Posterior cingulate gyrus (tissue), 11 donors: ENCODE measurements at places on chromosomes 2 and 18.

GRCh38 chr2:28102455-28102874 is 211.9 kb downstream of the BABAM2 start:
- DNase-seq, result no peak

GRCh38 chr2:106168657-106169056 is 25.4 kb downstream of the UXS1 start:
- no peak for DNase-seq

GRCh38 chr2:241546771-241547498 is 11.6 kb upstream of the BOK start:
- no peak for DNase-seq

DNA sequence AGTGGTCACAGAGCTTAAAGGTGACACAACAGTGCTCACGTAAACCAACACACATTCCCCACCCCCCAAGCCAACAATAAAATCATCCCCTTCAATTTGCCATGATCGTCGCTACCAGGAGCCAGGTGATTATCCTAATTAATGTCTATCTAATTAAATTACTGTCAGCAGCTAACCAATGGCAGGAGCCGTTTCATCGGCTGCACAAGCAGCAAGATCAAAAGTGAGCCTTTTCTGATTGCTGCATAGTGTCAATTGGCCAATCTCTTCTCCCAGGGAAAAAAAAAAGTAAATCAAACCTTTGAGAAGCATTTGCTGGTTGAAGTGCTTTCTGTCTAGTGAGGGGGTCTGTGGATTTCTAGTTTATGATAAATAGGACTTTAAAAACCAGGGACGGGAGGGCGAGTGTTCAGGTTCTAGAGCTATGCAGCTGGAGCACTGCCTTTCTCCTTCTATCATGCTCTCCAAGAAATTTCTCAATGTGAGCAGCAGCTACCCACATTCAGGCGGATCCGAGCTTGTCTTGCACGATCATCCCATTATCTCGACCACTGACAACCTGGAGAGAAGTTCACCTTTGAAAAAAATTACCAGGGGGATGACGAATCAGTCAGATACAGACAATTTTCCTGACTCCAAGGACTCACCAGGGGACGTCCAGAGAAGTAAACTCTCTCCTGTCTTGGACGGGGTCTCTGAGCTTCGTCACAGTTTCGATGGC is at the start of gene TBR1:
Gene TBR1 (plus strand): TSS at position 311 of the 721 bp plus-strand sequence. CDS start 114 bp downstream, at position 425.
- DNase-seq, result no peak

DNA sequence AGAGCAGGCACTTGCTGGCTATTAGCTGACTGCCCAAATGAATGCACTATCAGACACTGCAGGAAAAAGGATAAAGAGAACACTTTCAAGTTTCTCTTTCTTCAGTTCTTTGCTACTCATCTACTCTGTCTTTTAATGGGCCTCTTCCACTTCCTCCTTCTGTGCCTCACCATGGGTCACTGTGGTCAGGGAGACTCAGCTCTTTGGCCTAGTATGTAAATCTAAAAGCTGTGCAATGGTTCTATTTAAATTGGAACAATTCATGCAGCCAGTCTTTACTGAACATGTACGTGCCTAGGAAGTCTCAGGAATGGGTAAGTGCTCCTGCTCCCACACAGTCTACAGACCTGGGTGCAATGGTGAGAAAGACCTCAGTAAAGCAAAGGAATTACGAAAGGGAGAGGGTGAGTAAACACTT is 79.1 kb upstream of the DNMT3A start:
- DNase-seq, result no peak

DNA sequence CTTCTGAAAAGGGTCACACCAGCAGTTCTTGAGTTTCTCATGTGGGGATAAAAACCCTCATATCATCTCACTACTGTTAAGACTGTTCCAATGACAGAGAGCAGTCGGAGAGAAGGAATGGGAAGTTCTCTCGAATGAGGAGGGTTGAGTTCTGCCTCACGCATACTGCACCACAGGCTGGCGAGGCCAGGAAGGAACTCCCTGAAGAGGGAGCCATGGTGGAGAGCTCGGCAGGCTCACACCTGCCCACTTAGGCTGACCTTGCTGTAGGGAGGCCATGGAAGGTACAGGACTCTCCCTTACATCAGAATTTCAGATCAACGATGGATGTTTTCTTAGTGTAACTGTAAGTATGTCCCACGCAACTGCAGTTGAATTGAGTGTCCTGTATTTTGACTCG is 64.6 kb downstream of the RALBP1 start:
- DNase-seq, result no peak

DNA sequence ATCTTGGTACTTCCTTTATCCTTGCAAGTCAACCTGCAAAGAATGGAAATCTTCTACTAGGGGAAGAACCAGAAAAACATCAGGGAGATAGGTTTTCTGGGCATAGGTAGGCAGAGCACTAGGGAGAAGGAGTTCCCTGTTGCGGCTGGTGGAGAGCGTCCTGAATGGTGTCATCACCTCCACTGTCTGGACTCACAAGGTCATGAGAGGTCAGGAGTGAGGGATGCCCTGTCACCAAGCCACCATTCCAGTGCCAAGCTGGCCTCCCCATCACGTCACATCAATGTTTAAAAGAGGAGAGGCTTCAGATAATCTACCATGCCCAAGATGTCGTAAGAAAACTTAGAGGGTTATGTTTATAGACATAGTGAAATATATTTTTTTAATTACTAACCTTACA is 72.1 kb downstream of the BCL2 start:
- no peak for DNase-seq

DNA sequence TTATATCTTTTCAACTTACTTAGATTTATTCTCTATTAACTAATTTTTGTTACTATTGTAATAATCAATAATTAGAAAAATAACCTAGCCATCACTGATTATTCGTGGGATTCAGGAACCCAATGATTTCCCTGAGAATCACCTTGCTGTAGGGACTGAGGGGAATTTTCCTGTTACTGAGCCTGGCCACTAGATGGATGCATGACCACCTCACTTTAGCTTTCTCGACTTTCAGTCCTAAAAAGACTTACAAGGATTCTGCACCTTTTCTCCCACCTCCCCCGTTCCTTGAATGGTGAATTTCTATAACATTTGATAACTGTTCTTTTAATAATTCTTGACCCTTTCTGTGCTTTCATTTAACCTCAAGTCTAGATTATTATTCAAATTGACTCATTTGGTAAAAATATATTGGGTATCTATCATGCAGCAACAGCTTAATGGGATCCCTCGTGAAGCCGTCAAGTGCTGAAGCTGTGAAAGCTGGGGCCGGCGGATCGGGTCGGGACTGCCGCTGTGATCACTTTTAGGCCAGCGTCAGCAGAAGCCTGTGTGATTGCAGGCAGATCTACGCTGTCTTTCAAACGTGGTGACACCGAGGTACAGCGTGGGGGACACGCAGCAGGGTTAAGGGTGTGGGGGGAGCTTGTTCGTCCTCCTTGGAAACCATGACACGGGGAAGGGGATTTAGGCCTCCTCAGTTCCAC is 38.8 kb upstream of the TMEM18 start:
- DNase-seq, result no peak

DNA sequence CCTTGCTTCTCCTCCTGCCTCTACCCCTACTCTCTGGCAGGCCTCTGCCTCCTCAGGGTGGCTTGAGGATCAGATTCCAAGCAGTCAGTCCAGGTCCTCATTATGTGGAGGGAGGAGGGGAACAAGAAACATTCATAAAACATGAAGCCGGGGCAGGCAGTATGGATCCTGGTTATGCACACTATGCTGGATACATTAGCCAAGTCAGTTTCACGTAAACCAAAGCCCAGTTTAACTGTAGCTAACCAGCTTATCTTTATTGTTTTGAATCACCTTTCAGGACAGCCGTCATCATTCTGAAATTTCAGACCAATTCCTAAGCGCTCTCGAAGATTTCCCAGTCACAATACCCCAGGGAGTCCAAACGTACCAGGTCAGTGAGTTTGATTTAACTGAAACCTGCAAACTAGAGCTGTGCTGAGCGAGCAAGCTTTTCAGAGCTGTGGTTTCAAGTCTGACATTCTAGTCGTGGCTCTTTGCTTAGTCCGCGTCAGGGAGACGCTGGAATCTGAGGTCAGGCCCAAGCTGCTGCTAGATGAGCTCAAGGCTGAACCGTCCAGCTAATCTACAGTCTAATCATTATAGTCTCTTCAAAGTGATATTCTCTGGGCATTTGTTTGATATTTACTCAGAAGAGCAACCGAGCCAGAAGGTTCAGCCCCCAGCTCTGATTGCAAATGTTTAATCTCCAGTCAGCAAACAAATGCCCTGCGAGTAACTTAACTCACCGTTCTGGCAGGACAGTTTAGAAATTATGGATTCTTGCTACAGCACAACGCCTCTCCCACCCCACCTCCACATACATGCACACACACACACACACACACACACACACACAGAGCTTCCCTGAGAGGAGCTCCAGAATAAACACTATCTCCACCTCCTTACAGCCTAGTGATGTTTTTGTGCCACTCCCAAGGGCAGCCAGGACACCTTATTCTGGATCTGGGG is 63.8 kb upstream of the BZW1 start:
- DNase-seq, result no peak

DNA sequence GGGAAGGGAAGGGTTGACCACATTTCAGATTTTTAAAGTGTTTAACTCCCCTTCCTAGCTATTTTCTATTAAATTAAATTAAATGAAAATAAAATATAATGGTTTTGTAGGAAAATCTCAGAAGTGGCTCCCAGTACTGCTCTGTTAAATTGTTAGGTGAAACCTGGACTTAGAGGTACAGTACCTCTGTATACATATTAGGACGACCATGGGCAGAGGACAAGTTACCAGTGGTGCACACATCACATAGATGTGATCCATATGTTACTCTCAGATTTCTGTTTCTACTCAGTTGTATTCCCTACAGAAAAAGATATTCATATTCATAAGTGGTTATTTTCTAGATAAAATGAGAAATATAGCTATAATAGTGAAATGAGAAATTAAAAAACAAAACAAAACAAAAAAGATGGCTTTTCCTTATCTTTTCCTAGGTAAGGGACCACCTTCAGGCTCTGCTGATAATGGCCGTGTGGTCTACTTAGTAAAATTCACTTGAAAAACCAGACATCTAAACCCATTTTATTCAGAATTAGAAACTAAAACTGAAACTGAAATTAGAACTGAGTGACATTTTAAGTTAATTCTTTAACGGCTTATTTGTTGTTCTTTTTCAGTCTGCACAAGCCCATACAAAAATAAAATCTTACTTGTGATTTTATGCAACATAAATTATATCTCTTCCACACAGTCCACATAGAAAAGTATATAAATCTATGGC is 832.5 kb upstream of the CHAC2 start:
- no peak for DNase-seq

DNA sequence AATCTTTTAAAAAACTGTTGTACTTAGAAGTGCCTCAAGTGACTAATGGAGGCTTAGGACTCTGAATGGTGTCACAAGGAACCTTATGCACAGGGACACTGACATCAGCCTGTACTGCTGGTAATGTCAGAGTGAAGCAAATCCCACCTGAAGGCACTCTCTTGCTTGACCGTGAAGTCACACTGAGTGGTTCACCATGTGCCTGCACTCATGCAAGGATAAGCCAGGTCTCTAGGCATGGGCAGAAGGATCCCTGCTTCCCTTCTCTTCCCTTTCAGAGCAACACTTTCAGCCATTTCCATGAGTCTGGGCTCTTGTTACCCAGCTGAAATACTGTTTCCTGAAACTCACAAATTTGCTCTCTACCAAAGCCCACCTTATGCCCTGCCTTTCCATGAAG is 123.0 kb downstream of the NEDD4L start:
- DNase-seq, result no peak

- DNase-seq, result no peak
These were observed 26.4 kb downstream of the ASXL2 start for GRCh38 chr2:25851740-25852503.
